Hindlimb muscle (tissue), 1 donor: ENCODE measurements at places on chromosomes 11 and 22.

- peak; percentile 42 for DNase-seq
These were observed 55.9 kb downstream of the RTN4R start for GRCh38 chr22:20211997-20212753.

DNA sequence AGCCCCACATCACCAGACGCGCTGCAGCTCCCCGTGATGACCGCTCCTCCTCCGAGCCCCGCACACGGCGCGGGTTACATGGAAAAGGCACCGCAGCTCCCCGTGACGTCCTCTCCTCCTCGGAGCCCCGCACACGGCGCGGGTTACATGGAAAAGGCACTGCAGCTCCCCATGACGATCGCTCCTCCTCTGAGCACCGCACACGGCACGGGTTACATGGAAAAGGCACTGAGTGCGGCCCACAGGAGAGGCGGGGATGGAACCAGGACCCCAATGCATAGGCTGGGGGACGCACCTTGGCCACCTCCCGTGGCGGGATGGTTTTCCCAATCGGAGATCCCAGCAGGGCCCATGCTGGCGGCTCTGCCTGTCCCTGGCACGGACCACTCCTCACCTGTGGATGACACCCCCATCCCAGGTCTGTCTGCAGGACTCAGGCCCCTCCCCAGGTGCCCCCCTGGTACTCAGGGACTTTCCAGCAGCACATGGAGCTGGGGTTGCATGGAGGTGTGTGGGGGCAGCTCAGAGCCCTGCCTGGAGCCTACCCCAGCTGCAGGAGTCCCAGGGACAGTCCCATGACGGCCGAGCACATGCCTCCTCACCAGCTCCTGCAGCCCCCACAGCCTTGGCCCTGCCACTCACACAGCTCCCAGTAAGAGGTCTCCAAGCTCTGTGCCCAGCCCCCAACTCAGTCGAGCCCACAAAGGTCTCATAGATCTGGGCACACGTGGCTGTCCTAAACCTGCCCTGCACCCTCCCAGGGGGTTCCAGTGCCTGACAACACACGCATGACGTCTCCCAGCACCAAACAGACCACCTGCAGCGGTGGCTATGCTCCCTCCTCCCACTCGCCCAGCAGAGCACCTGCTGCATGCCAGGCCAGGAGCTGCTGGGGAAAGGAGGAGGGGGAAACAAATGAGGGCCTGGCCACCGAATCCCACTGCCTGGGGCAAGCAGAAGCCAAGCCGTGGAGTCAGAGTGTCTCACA, 166.6 kb downstream of the BRD1 start:
- DNase-seq, result no peak

GRCh38 chr22:21790359-21790758, 54.8 kb upstream of the YPEL1 start:
- no peak for DNase-seq

GRCh38 chr11:18522388-18522787, 4.4 kb downstream of the TSG101 start:
- no peak for DNase-seq
